Stimulated activated CD4-positive, alpha-beta T cell treated with anti-CD3 and anti-CD28 coated beads, Interleukin-12 subunit alpha, Interleukin-12 subunit beta, amount 100 ng/mL, for 48 hours (primary cell): ENCODE measurements at places on chromosomes 6 and 20.

DNA sequence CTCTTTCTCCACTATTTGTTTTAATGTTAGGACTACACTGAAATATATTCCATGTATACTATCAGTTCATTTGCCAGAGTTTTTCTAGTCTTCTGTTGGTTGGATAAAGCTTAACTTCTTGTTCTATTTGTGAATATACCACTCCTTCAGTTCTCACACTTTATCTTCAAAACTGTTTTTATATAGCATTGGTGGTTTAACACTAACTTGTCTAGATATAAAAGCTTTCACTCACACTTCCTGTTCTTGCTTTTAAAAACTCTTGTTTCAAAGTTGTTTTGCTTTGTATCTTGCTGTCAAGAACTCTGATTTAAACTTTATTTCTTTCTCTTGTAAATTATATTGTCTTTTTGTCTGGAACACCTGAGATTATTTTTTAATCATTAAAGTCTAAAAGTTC lies 226.8 kb upstream of the TENT5A start:
- DNase-seq = no peak

DNA sequence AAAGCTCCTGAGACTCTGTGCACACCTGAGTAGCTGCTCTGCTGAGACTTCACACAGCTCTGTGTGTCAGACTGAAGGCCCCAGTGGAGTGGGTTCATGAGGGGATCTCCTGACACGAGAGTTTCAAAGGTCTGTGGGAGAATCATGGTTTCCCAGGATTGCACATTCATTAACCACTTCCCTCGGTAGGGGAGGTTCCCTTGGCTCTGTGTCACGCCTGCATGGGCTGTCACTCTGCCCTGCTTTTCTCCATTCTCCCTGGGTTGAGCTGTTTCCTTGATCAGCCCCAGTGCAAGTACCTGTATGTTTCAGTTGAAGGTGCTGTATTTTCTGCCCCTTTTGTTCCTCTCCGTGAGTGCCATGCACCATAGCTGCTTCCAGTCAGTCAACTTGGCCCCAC lies 236.9 kb downstream of the EPM2A start:
- no peak for DNase-seq

DNA sequence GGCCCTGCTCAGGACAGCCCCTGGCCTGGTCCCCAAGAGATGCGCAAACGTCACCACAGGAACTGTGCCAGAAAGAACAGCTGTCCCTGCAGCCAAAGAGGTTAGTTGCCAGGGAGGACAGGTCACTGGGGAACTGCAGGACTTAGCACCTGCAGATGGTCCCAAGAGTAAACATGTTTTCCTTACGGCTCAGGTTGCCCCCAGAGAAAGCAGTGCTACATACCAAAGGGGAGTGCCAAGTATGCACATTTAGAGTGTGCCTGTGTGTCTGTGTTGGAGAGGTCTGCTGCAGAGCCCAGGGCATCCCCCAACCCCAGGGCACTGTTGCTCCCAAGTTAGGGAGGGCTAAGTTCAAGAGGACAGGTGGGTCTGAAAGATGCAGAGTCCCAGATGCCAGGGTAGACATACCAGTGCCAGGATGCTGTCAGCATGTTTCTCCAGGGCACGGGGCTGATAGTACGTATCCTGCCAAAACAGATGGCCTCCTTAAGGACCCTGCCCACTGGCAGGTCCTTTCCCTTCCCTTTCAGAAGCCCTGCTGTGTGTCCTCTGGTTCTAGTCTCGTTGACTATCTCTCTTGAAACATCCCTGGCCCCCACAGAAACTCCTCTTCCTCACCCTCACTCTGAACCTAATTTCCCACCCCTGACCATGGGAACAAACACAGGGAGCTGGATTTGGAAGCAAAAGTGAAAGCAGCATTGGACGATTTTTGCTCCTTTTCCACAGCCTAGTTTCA lies 1.3 kb downstream of the ABHD16A start:
- no peak for DNase-seq

DNA sequence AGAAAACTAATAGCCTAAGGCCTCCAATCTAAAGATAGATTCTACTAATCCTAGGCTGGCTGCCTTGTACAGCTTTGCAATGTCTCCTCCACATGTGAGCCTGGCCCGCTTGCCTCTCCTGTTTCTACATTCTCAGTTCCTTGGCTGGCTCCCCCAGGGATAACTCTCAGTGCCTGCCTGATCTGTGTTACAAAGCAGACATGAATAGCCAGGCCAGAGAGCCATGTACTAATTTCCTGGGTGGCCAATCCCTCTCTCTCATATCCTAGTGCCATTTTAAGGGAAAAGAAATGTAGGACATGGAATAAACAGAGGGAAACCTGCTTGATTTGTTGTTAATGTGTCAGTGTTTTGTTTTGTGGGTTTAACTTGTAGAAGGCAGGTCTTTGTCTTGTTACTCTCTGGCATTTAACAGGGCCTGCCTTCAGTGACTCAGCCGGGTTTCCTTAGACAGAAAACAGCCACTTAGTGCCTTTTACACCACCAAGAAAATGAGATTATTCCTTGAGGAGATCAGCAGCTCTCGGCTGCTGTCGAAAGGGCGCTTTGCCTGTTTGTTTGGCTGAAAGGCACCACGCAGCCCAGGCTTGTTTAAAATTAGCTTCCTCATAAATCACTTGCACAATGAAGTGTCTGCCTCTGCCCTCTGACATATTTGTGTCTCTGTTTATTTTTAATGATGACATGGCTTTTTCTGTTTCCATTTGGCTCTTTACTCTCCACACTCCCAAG lies 702.7 kb downstream of the MAFB start:
- no peak for DNase-seq

DNA sequence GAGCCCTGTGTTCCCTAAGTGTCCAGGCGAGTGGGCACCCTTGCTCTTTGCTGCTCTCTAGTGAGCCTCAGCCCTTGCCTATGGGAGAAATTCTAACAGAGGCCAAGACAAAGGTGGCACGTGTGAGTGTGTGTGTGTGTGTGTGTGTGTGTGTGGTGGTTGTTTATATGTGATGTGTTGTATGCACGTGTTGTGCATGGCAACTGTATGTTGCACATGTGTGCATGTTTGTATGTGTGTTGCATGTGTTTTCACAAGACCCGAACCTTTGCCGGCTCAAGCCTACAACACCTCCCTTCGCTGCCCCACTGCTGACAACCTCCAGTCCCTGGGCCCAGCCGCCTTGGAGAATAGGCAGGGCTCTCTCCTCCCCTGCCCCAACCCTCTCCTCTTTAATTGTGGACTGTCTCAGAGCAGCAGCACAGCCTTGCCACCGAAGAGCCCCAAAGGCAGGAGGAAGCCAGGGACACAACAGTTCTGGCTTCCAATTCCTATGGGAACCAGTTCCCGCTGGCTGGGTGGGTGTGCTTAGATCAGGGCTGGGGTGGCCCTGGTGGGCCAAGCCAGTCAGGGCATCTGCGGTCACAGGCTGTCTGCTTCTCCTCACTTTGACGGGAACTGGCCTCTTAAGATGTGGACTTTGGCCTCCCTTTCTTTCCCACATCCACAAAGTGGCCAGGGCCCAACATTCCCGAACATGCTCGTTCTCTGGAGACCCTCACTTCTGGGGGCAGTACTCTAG lies 2.7 kb downstream of the KCNK16 start:
- DNase-seq = no peak

- no peak for DNase-seq
These were observed 16.4 kb downstream of the SPTLC3 start for GRCh38 chr20:13025181-13025580.

GRCh38 chr6:137311940-137312339 lies 92.8 kb upstream of the IFNGR1 start:
- DNase-seq = no peak

- DNase-seq = no peak
These were observed 15.3 kb downstream of the ECHDC1 start for GRCh38 chr6:127328043-127328609.

- DNase-seq = no peak
These were observed 37.2 kb upstream of the HACE1 start for GRCh38 chr6:104896914-104897313.

DNA sequence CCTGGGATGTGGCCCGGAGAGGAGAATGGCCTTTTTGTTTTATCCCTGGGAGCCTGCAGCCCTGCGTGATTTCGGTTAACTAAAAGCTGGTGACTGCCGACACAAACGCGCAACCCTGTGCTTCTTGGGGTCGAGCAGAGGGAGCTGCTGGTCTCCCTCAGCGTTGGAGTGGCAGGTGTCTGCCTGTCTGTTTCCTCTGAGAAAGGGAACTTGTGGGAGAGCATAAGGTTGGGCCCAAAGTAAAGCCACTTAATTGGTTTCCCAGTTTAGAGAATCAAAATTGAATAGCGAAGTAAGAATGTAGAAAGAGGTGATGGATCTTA lies 500 bp downstream of the LTV1 start:
- peak; percentile 7 for DNase-seq

- no peak for DNase-seq
These were observed 249.5 kb downstream of the BCKDHB start for GRCh38 chr6:80356000-80356399.

DNA sequence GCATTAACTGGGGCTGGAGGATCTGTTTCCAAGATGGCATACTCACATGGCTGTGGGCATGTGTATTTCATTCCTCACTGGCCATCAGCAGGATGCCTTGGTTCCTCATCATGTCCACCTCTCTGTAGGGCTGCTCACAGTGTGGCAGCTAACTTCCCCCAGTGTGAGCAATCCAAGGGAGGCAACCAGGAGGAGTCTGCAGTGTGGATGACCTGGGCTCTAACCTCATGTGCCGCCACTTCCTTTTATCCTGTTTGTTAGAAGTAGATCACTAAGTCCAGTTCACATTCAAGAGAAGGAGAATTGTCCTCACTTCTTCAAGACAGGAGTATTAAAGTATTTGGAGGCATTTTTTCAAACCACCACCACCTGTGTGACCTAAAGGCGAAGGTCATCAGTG lies 54.4 kb downstream of the MTHFD1L start:
- DNase-seq = no peak
